ENCODE measurements at places on chromosomes 6 and 20. TPM values are rescaled to one million over a fixed set of nuclear protein-coding genes. Genes with fewer than 3 reads are reported as not detected.

GGTLC1 gene
- total RNA-seq = not detected

LY6G6C gene
- total RNA-seq = not detected

TFAP2B gene
- total RNA-seq = not detected

TNF gene
- total RNA-seq = not detected

BPIFB2 gene
- total RNA-seq = not detected

UBD gene
- 1.2 TPM for total RNA-seq

IL17F gene
- not detected for total RNA-seq

VNN1 gene
- under 0.01 TPM for total RNA-seq

PREX1 gene
- total RNA-seq = 61.7 TPM

IL20RA gene
- total RNA-seq = not detected

ARFRP1 gene
- 54.9 TPM for total RNA-seq

BPIFA1 gene
- total RNA-seq = not detected

DLL1 gene
- total RNA-seq = 0.75 TPM

TSHZ2 gene
- total RNA-seq = not detected

CNBD2 gene
- 3.1 TPM for total RNA-seq

ECT2L gene
- total RNA-seq = not detected

HRH3 gene
- not detected for total RNA-seq

LINC00237 gene
- not detected for total RNA-seq

GSTA2 gene
- total RNA-seq = not detected

CCM2L gene
- 13.1 TPM for total RNA-seq

C6orf52 gene
- not detected for total RNA-seq

DUSP15 gene
- total RNA-seq = not detected

MYBL2 gene
- 10.3 TPM for total RNA-seq
